ENCODE measurements at places on chromosomes 3 and 15.

DNA sequence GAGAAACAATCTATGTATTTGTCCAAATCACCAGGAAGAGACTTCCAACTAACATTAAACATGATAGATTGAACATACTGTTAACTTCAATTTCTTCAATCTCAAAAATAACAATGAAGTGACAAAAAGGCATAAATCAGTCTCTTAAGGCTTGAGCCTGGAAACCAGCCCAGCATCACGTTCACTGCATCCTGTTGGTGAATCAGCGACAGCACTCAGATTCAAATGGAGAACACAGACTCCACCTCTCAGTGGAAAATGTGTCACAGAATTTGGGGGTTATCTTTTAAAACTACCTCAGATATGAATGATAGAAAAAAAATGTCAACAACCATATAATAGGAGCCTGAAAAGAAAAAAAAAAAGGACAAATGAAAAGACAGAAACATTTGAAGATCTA lies 212.0 kb downstream of the MINAR1 start:
- peak; percentile 42 for DNase-seq

- DNase-seq, result peak; percentile 10
Observed at GRCh38 chr3:125357032-125357658, 18.0 kb downstream of the ZNF148 start.

DNA sequence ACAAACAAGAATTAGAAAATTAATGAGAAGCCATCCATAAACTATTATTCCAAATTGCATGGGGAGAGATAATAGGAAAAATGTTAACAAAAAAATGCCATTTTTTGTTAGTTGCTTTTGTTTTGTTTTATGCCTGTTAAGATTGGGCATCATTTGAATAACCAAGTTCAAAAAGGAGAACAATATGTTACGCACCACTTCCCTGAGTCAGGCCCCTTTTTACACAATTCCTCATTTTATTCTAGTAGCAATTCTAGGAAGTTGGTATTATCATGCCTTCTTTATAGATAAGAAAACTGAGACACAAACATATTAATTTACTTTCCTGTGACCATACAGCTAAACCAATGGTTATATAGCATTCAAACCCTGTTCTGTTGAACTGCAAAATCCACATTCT lies 736.9 kb upstream of the CCDC54 start:
- no peak for DNase-seq

DNA sequence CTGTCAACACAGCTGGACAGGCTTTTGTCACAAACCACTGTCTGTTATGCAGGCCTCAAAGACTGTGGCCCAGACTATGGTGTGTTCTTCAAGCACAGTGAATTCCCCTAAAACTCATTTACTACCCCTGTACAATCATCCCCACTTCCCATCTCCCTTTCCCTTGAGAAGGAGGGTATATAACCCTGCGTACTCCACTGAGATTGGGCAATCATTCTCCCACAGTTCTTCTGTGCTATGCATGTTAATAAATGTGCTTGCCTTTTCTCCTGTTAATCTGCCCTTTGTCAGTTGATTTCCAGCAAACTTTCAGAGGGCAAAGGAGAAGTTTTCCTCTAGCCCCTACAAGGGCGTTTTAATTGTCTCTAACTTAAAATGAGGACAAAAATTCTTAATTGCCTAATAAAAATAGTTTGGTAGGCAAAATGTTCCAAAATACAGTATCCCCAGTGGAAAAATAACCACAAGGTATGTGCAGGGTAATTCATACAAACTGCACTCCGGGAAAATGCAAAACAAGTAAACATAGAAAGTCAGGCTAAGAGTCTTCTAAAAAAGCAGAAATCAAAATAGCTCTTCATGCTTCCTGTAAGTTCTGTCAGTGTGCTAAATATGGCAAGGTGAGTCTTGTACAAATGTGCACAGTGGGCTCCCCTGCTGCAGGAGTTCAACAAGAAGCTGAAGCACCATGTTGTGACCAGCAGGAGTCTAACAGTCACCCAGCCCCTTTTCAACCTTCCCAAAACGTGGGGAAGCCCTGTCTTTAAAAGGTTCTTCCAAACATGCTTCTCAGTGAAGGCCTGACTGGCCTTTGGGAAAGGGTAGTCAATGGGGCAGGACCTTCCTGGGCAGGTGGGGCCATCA lies 10.2 kb downstream of the ATP10A start:
- DNase-seq, result no peak

DNA sequence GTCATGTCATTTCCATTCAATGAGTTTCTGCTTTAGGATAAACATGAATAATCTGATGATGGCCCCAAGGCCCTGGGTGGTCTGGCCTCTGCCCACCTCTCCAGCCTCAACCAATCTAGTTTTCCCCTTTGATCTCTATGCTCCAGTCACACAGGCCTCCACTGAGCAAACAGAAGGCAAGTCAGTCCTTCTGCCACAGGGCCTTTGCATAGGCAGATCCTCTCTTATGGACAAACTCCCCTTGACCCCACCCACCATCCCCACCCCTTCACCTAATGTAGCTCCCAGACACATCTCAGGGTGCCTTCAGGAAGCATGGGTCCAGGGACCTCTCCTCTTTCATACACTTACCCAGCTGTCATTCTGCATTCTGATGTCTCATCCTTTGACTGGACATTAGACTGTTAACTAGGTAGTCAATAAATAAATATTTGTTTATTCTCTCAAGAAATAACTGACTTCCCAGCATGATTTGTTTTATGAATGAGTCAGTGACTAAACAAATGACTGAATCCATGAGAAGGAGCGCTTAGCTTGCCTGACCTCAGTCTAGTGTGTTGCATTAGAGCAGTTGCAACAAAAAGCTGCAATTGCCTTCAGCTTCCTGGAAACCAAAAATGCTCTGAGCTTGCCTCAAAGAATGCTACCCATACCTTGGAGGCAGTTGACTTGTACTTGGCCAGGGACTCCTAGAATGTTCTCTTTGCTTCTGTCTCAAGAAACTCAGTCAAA lies 386.6 kb upstream of the WNT5A start:
- no peak for DNase-seq

DNA sequence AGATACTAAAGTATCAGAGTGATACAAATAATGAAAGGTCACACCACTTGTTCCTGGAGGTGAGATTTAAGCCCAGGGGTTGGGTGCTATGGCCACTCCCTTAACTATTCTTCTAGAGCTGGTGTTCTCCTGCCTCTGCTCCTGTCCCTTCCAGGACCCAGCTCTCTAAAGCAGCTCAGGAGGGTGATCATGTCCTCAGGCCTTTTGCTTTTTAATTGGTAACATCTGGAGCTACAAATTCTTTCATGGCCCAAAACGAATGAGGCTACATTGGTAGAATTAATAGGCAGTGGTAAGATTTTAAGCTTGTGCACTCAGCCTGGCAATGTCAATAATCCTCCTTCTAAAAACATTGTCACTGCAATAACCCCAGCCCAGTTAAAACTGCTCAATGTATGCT lies 38.2 kb upstream of the CNOT10 start:
- DNase-seq, result no peak

- DNase-seq, result peak; percentile 14
Observed at GRCh38 chr15:73078722-73079121, 26.5 kb downstream of the NEO1 start.

DNA sequence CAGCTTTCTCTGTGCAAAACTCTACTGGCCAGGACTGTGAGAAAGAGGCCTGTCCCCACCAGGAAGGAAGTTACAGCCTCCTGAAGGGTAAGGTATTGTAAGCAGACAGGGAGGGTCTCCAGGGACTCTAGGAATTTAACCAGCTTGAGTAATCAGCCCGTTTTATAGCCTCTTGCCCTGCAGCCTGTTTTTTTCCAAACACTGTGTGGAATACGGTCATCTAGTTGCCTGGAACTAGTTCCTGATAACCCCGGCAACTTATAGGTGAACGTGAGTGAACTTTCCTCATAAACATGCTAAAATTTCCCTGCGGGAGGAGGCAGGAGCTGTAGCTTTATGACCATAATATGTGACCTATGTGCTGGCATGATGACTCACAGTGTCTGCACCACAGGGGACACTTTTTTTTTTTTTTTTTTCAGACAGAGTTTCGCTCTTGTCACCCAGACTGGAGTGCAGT lies 60.1 kb upstream of the DAZL start:
- DNase-seq, result no peak

DNA sequence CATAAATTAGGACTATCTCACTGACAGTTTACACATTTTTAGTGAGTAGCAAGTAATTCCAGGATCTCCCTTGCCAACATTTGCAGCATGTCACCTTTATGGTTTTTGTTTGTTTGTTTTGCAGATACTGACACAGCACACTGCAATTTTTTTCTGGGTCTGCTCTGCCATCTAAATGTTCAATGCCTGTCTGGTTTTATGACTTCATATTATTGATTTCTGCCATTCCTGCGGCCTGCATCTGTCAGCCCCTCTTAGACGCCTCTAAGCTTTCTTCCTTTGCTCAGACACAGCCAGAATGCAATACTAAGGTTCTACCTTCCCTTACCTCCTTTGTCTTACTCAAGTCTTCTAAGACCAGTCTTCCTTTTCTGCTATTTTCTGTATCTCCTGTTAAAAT lies 321.2 kb upstream of the AZI2 start:
- DNase-seq, result no peak

- DNase-seq, result no peak
Observed at GRCh38 chr3:29176501-29176900, 104.4 kb upstream of the RBMS3 start.

DNA sequence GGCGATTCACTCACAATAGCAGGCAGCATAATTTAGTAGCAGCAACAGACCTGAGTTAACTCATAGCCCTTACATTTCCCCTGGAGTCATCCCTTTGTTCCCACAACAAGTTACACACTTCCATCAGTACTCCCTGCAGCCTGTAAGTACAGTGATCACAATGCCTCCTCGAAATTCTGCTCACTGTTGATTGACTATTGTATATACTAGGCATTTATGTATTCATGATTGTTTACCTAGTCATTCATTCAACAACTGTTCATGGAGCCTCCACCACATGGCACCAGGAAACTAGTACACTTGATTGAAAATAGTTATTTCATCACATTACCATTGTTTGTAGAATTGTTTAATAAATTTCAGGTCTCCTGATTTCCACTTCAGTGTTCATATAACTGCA lies 71.4 kb upstream of the P3H2 start:
- DNase-seq, result no peak

DNA sequence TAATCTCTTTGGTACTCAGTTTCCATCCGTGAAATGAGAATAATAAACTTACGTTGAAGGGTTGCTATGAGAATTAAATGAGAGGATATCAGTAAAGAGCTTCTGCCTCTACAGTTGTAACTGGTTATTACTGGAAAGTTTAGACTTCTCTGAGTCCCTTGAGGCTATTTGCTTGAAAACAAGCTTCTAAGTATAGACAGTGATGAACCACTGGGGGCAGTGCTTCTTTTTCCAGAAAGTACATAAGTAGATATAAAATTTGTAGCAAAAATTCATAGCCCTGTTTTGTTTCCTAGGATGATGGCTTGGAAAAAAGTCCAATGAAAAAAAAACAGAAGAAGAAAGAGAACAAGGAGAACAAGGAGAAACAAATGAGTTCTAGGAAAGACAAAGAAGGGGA lies 87.1 kb downstream of the RGMA start:
- DNase-seq, result no peak

GRCh38 chr15:35907511-35907910 lies 361.5 kb upstream of the DPH6 start:
- DNase-seq, result no peak

GRCh38 chr3:171522651-171523050 lies 62.4 kb upstream of the TNIK start:
- DNase-seq, result no peak

DNA sequence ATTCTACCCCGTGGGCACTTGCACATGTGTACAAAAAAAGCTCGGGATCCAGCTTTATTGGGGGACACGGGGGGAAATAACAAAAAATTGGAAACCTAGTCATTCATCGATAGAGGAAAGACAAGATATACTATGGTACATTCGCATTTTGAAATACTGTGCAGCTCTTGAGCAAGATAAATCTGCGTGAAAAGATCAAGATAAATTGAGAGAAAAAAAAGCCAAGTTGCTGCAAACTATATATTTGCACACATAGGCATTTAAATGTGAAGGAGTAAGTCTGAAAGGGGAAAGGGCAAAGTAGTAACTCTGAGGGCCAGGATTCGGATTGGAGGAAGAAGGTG lies 620 bp upstream of the UBR1 start:
- no peak for DNase-seq

GRCh38 chr15:35141743-35142471 lies 56.8 kb upstream of the NANOGP8 start:
- DNase-seq, result peak; percentile 51

GRCh38 chr3:10729439-10729838 lies 86.6 kb upstream of the SLC6A11 start:
- DNase-seq, result no peak

DNA sequence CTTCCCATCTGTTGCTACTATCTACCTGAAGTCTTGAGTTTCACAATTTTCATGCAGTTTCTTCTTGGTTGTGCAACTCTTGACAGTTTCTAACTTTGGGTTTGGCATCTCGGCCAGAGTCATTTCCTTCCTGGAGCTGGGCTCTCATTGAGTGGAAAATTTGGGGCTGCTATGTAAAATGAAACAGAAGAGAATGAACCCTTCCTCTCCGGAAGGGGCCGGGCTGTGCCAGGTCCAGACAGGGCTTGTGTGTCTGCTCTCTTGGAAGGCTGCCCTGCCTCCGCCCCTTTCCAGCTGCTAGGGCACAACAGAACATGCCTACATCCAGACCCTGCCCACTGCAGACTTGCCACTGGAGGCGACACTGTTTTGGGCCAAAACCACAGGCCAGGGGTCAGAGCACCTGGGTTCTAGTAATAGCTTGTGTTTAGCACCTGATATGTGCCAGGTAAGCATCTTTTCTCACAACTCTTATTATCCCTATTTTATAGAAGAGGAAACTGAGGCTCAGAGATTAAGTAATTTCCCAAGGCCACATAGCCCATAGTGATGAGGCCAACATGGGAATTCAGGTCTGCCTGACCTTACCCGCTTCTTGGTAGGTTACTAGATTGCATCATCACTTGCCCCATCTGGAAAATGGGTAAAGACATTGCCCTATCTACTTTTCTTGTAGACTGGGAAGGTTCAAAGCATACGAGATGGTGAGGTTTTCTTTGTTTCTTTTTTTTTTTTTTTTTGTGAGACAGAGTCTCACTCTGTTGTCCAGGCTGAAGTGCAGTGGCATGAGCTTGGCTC lies 25.0 kb downstream of the IRAK2 start:
- peak; percentile 90 for DNase-seq

DNA sequence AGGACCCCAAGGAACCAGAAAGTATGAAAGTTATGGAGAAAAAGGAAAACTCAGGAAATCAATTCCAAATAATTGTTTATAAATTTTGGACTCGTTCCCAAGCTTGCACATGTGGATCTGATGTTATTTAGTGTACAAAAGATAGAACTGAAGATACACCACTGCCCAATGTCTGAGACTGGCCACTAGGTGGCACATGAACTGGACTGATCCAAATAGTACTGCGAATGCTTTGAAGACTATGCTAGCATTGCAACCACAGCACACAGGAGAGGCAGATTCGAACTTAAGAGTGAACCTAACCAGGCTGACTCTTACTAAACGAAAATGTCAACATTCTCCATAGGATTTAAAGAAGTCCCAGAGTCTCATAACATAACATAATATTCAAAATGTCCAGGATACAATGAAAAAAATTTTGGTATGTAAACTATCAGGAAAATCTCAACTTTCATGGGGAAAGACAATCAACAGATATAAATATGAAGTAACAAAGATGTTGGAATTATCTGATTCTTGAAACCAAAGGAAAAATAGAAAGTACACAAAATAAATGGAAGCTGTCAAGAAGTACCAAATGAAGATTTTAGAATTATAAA lies 596.7 kb downstream of the FGF12 start:
- DNase-seq, result peak; percentile 36

Data from RWPE1 (cell line).